CD8-positive, alpha-beta memory T cell (primary cell): ENCODE measurements at places on chromosomes 7 and 10. TPM values are rescaled to one million over a fixed set of nuclear protein-coding genes. Genes with fewer than 3 reads are reported as not detected.
A peak's percentile ranks its signal among the peaks of the same experiment; 100 is the strongest.

DPY19L1 gene
- 16.2 TPM for total RNA-seq

FAM221A gene
- total RNA-seq, result 6.2 TPM

AZGP1 gene
- total RNA-seq, result not detected

SPAM1 gene
- not detected for total RNA-seq

TACR2 gene
- not detected for total RNA-seq

DNA sequence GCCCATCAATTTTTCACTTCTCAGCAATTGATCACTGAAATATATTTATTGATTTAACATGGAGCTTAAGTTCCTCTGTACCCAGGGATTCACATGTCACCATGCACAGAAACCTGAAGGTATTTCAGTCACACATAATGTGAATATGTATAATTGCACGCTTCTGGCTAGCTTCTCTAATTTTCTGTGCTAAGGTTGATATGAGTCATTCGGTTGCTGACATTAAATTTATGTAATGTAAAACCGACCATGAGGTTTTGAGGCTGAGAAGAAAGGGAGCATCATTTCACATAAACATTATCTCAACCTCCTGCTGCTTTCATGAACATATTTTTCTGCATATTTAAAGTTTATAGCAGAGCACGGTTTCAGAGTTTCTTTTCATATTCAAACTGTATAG is 381.0 kb upstream of the TPK1 start:
- no peak for DNase-seq

- no peak for DNase-seq
These were observed 106.0 kb downstream of the COL26A1 start for GRCh38 chr7:101468546-101469275.

- peak; percentile 53 for DNase-seq
These were observed 19.6 kb upstream of the CFAP46 start for GRCh38 chr10:132961787-132962622.

DNA sequence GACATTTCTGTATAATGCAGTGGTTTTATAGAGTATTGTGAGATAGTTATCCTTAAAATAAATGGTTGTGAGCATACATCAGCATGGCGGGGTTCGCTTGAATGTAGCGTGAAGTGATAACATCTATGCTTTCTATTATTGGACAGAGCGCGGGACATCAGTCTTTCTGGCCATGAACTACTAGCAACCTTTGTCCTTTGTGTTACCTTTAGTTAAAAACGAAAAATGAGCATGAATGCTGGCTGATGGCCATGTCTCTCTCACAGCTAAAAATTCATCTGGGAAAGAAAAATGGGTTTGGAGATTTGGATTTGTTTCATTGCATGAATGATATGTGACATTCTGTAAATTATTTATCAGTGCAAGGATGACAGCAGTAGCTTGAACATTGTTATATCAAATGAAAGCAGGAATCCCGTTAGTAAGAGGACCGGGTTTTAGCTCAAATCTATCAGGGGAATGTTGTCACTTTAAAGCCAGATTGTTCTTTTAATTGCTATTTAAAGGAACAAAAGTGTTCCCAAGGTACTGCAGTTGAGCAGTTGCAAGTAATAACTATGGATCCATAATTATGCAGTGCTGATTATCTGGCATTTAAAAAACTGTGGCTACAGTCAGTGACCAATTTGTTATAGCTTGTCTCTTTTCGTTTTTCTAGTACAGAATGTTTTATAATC is 131.0 kb downstream of the KAT6B start:
- DNase-seq, result no peak

DNA sequence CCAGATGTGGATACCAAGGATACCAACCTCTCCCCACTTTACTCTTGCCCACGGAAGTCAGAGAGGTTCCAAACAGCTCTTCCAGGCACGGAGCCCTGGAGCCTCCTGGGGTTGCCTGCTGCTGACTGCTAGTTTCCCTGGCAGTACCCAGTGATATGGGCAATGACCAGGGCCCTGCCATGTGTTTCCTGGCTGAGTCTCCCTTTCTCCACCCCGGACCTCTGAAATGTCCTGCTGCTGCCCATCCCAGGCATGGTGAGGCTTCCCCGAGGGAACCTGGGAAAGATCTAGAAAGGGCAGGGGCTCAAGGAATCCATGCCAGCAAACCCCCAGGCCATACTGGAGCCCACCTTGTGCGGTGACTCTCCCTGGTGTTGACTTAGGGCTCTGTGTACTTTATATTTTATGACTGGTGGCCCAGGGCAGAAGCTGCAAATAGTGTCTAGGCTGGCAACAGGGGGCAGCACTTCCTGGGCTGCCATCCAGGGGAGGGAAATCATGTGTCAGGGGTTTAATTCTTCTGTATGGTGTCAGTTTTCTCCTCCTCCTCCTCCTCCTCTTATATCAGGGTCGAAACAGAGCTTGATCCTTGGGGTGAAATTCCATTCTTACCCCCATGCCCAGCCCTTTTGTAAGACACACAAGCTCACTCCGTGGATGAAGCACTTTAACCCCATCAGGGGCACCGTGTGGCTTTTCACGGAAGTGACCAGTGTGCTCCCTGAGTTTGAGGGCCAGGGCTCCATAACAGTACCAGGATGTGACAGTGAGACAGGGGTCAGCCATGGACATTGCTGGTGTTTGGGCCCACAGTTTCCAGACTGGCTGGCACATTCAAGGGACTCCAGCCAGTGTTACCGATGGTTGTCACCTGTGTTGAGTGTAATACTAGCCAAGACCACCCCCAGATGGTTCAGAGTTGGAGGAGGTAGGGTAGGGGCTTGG is 62.4 kb upstream of the GDF10 start:
- DNase-seq, result no peak

- no peak for DNase-seq
These were observed 59.4 kb downstream of the MAD1L1 start for GRCh38 chr7:2173189-2173827.

DNA sequence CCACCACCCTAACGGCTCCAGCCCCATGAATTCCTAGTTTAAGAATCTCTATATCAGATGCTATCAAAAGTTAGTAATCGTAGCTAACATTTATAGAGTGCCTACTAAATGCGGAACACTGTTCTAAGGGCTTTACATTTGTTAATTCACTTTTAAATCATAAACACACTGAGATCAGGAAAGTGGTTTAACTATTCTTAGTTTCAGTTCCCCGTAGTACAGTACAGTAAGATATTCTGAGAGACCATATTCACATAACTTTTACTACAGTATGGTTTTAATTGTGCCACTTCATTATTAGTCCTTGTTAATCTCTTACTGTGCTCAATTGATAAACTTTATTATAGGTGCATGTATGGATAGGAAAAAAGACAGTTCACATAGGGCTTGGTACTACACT is 22.5 kb downstream of the SYPL1 start:
- no peak for DNase-seq

DNA sequence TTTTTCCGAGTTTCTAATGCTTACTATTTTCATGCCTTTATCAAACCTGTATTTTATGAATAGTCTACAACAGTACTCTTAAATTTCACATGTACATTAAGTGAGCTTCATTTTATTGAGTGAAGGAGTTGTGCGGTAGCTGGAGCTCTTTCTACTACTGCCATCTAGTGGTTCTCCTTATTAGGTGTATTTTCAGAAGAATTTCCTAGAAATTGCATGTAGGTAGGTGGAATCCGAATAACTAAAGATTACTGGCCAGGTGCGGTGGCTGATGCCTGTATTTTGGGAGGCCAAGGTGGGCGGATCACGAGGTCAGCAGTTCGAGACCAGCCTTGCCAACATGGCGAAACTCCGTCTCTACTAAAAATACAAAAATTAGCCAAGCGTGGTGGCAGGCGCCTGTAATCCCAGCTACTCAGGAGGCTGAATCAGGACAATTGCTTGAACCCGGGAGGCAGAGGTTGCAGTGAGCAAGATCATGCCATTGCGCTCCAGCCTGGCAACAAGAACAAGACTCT is 38.3 kb downstream of the LRRC72 start:
- no peak for DNase-seq

DNA sequence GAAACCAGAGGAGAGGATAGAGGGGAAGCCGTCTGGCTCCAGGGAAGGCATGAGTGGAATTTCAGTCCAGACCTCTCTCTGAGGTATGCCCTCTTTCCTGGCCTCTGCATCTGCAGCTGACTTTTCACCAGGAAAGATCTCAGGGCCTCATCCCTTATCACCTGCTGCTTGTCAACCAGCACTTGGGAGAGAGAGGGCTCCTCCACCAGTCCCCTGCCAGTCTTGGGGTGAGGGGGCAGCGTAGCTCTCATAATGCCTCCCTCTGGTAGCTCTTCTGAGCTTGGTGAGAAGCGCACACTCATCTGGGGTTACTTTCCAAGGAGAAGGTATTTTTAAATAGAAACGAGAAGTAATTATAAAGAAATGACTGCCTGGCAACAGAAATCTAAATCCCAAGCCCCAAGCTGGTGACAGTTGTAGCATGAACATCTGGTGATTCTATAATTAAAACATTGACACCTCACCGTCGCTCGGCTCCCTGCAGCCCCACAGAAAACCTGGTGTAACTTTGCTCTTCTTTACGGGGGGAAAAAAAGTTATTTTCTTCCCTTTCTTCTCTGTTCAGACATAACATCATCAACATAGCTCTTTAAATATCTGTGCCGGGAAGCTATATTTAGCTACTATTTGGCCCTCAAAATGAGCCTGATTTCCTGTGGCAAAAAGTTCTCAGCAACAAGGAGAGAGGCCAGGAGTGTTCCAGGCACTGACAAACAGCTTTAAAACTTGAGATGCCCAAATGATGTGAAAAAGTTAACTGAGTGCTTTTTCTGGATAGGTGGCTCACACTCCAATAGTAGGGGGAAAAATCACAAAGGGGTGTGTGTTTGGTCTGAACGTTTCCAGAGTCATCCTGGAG is 26.9 kb downstream of the HIP1 start:
- DNase-seq, result no peak

- no peak for DNase-seq
These were observed 694.6 kb upstream of the SORCS1 start for GRCh38 chr10:107859065-107859464.

DNA sequence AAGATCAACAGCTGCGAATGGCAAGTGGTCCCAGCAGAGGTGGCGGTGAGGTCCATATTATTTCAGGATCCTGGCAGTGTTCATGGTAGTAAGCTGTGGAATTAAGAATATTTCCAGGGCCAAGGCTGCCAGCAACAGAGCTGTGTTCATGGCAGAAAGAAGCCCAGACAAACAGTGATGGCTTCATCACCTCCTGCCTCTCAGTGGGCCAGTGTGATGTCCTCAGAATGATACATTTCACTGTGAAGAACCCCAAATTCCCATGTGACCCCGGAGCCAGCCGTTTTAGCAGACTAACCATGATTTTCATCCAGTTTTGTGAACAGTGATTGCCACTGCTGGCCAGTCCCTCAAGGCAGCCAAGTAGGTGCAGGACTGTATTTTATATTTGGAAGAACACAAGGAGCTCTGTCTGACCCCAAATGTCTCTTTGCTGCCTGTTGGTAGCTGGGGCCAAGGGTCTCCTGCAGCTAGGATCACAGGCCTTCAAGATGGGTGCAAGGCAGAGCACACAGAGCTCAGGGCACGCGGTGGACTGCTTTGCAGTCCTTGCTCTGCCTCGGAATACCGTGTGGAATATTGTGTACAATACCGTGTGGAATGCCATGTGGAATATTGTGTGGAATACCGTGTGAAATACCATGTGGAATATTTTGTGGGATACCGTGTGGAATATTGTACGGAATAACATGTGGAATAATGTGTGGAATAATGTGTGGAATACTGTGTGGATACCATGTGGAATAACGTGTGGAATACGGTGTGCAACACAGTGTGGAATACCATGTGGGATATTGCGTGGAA is 132.3 kb upstream of the CHST15 start:
- peak; percentile 17 for DNase-seq
